Cardiac muscle cell (in vitro differentiated cells and primary cell): ENCODE measurements at places on chromosomes 1 and 21.

DNA sequence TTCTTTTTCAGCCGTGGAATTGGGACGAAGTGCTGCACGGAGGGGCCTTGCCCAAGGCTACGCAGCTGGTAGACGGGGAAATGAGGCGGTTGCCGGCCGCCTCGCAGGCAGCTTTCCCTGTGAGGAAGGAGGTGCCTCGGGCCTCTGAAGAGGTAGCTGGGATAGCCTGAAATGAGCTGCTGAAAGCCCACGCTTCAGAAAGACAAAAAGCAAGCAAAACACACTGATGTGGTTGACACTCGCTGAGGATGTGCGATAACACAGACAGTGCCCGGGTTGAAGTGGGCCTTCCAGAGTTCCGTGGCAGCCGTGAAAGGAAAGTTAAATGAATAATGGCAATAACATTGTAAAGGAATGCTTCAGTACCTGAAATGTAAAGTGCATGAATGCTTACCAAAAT lies 47.2 kb downstream of the S1PR1 start:
- no peak for DNase-seq

- DNase-seq: no peak
Observed at GRCh38 chr1:69157046-69157756, 410.5 kb upstream of the LRRC7 start.

GRCh38 chr1:164836614-164837018 lies 277.6 kb downstream of the PBX1 start:
- peak; percentile 81 for DNase-seq

GRCh38 chr1:99852648-99853047 lies 2.5 kb downstream of the AGL start:
- DNase-seq: no peak

DNA sequence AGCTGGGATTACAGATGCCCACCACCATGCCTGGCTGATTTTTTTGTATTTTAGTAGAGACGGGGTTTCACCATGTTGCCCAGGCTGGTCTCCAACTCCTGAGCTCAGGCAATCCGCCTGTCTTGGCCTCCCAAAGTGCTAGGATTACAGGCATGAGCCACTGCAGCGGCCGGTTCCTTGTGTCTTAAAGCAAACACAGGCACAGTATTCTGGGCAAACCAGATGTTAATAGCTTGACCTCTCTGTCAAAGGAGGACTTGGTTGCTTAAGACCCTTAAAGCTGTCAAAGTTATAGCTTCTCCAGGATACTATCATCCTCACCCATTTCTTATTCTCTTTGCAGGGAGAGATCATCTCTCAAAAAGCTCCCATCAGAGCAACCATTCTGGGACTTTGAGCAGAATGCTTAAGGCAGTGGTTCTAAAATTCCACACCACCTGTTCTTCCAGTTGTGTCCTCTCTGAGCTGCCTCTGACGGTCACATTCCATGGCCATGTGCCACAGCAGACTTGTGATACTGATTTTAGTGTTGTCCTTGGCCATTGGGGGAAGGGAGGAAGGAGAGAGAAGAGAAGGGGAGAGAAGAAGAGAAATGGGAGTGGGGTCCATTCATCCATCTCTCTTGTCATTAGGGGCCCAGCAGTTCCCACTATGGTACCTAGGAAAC lies 81.8 kb downstream of the PBX1 start:
- no peak for DNase-seq

- DNase-seq: peak; percentile 97
Observed at GRCh38 chr1:154870115-154870571, at the start of gene KCNN3. Gene KCNN3, minus strand, starts transcription at chr1:154870281. Its CDS starts 317 bp downstream, at chr1:154869964.

DNA sequence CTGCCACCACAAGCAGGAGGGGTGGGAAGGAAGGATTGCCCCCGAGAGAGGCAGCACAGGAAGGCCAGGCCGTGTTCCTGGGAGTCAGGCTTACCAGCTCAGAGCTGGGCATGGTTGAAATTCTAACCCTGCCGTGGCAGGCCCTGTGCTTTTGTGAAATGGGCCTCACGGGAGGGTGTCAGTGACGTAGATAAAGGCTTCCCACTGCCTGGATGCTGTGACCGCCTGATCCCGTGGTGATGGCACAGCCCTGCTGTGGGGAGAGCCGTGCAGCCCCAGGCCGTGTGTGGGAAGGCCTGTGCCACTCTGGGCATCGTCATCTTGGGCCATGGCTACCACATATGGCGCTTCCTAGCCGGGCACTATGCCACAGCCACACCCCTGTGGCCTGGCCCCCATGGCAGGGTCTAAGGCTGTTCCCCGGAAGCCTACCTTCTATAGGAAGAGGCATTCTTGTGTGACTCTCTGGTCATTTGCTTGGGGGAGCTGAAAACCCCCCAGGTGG lies 161.3 kb downstream of the PCBP3 start:
- DNase-seq: no peak

GRCh38 chr1:29623501-29623900 lies 387.2 kb downstream of the PTPRU start:
- no peak for DNase-seq

GRCh38 chr1:204746838-204747442 lies 61.4 kb upstream of the LRRN2 start:
- DNase-seq: peak; percentile 50

DNA sequence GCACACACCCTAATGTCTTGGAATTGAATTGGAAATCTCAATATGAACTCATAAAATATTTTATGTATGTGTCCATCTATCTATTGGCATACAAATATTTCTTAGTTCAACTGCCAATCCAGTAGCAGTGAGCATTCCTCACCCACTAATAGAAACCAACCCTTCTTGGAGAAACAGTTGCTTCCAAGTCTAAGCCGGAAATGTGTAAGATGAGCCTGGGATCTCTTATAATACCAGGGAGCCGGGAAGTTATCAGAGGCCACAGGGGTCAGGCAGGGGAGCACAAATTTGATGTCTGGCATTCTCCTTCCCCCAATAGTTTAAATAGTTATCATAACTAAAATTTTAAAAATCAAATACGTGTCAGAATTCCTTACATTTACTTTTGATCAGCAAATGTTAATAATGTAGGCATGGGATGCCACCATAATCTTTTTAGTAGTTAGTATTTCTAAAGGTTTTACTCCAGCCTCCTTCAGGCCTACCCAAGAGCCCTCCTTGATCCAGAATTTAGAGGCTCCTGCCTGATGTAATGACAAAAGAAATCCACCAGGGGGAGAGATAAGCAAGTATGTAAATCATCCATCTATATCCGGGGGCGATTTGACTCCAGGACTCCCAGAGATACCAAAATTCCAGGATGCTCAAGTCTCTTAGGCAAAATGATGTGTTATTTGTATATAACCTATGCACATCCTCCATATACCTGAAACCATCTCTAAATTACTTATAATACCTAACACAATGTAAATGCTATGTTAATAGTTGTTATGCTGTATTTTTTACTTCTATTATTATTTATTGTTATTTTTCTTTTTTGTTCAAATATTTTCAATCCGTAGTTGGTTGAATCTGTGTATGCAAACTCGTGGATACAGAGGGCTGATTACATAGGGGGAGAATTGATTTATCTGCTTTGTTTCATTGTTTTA lies 218.7 kb upstream of the COA6 start:
- peak; percentile 82 for DNase-seq

- DNase-seq: peak; percentile 48
Observed at GRCh38 chr1:164728719-164729118, 169.7 kb downstream of the PBX1 start.

- DNase-seq: no peak
Observed at GRCh38 chr1:155968051-155968400, 10.3 kb downstream of the ARHGEF2 start.

GRCh38 chr1:206663832-206664652 lies 20.7 kb upstream of the MAPKAPK2 start:
- DNase-seq: peak; percentile 95
